DMS79 treated with DMSO at 0.1 percent for 48 hours (cell line): ENCODE measurements at places on chromosomes 11 and 22.

DNA sequence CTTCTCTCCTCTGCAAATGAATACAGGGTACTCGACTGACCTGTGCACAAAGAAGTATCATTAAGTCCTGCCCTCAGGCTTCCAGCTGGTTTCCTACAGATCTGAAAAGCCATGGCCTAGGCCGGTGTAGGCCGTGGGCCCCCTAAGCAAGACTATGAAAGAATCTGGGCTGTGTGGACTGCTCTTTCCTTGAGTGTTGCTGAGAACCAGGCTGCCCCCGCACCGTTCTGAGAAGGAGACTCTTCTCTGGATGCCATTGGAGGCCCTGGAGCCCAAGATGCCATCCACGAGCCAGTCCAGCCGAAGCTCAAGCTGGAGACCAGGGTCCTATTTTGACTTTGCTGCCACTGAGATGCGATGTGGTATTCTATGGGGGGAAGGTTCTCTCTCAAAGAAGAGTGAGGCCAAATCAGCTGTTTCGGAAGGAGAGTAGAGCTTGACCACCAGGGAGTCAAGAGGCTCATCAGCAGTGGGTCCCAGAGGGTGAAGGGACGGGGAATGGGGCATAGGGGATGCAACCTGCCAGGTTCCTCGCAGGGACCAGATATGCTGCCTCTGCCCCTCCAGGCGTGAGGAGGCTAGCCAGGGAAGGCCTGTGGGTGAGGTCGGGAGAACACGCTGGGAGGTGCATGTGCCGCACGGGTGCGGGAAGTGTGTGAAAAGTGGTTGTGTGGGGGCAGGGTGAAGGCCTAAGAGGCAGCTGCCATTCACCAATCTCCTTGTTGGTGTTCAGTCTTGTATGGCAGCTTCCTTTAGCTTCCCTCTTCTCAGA lies 96.4 kb upstream of the B3GAT1 start:
- no peak for DNase-seq

DNA sequence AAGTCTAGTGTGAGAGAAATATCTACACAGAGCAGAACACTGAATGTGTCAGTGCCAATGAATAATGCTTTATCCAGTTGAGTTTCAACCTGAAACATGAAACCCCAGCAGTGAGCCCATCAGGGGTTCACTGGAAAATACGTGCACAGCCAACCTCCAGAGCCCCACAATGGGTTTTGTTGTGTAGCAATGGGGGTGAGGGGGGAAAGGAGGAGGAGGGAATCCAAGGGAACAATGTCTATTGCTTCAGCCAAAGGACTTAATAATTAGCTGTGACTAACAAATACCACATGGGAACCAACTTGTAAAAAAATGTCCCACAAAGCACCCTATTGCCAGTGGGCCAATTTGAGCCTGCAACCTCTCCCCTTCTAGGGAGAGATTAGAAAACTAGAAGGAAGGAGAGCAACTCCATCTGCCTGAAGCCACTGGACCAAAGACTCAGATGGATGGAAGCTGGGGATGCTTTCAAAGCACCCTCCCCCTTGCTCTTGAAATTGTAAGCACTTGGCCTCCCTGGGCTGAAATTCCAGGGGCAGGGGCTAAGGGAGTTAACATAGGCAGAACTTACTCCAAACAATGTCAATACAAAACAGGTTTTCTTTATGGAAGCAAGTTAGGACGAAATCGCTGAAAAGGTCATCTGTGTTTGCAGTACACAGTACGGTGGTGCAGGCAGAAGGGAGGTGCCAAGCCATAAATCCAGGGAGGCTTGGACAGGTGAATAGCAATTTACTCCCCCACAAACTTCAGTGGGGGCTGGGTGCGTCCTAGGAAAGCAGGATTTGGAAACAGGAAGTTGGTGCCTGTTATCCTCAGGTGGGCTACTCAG lies 99.8 kb downstream of the ARL14EP start:
- no peak for DNase-seq

GRCh38 chr11:126861796-126862459 lies 138.6 kb downstream of the KIRREL3 start:
- DNase-seq = peak; percentile 92

GRCh38 chr11:71425860-71426259 lies 22.3 kb downstream of the DHCR7 start:
- no peak for DNase-seq

GRCh38 chr22:44680481-44680894 lies 21.5 kb upstream of the PRR5 start:
- no peak for DNase-seq

DNA sequence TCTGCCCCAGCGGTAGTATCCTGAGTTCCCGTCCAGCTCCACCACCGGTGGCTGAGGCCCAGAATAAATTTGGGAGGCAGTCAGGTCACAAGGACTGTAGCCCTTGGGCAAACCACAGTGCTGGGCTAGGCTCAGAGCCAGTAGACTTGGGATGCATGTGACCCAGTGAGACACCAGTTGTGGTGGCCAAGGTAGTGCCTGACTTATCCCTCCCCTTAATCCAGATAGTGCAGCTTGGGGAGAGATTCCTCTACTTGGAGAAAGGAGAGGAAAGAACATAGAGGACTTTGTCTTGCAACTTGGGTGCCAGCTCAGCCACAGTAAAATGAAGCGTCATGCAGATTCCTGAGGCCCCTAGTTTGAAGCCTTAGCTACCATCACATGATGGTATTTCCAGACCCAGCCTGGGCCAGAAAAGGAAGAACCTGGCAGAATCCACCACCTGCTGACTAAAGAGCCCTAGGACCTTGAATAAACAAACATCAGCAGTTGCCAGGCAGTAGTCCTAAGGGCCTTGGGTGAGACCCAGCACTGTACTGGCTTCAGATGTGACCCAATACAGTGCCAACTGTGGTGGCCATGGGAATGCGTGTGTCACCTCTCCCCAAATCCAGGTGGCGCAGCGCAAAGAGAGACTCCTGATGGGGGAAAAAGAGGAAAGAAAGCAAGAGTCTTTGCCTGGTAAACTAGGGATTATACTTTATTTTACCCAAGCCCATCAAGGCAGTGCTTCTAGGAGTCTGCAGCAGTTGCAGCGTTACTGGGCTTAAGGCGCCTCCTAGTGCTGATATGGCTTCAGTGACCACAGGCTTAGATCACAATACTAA lies 17.0 kb upstream of the DDX10 start:
- DNase-seq = peak; percentile 71

DNA sequence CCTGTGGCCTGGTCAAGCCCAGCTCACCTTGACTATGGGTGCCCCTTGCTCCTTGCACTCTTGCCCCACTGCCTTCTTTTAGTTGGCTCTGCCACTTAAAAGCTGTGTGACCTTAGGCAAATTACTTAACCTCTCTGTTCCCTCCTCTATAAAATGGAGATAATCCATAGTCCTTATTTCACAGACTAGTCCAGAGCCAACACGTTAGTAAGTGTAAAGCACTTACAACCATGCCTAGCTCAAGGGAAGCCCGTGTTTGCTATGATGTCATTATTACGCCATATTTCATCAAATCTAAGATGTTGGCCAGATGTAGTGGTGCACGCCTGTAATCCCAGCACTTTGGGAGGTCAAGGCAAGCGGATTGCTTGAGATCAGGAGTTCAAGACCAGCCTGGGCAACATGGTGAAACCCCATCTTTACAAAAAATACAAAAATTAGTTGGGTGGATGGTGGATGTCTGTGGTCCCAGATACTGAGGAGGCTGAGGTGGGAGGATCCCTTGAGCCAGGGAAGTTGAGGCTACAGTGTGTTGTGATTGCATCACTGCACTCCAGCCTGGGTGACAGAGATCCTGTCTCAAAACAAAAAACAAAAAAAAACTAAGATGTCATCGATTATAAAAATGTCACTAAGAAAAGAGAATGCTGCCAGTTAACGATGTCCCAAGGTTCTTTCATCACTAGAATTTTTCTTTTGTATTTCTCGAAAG lies 2.3 kb upstream of the CCDC88B start:
- DNase-seq = no peak

DNA sequence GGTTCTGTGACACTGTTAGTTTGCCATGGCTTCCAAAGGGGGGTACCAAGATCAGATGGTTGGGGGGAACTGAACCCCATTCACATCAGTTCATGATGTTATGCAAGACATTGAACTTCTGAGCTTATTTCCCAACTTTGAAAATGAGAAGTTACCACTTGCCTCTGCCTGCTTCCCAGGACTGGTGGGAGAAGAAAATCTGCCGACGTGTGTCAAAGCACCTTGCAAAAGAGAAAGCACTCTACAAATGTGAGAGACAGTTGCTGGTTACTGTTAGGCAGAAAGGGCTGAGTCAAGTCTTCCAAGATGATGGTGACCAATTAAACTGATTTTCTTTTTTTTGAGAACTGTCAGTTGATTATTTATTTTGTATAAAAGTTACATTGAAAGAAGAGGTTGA lies 45.6 kb downstream of the SMCO4 start:
- DNase-seq = no peak
